Progenitor cell of endocrine pancreas (in vitro differentiated cells): ENCODE measurements at places on chromosomes 7 and 10. TPM values are rescaled to one million over a fixed set of nuclear protein-coding genes. Genes with fewer than 3 reads are reported as not detected.

The LBX1 gene
- not detected in 2 replicates for total RNA-seq

GRCh38 chr10:128825626-128826025, 641.4 kb upstream of the MGMT start:
- H3K27ac ChIP-seq: no peak overlapping the region
- no peak for DNase-seq
- H3K4me3 ChIP-seq: no peak overlapping the region
- H3K27me3 ChIP-seq: peaks cover 34% of the 10 kb centered on the region
- no peaks in the 10 kb centered on the region for H3K4me1 ChIP-seq

DNA sequence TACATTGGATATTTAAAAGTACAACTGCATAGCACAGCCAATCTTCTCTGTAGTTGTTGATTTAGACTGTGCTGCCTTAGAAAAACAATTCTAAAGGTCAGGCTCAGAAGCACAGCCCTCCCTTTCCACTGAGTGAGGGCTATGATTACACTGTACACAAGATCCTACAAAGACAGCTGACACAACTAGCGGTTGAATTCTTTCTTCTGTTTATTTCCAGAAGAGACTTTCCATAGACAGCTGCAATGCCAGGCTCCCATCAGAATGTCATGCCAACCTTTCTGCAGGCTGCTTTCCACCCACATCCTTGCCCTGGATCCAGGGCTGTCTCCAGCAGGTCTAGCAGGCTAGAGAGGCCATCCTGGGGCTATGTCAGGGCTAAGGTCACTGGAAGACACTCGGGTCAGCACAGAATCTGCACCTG, 39.3 kb downstream of the FAM13C start:
- H3K27ac ChIP-seq: no peak overlapping the region
- H3K36me3 ChIP-seq: peaks cover 4% of the 10 kb centered on the region
- no peak for DNase-seq
- peaks cover 13% of the 10 kb centered on the region for H3K4me1 ChIP-seq

- no peak overlapping the region for H3K27ac ChIP-seq
- no peak overlapping the region for H3K4me3 ChIP-seq
- H3K27me3 ChIP-seq: peaks cover 17% of the 10 kb centered on the region
- no peaks in the 10 kb centered on the region for H3K36me3 ChIP-seq
- peaks cover 4% of the 10 kb centered on the region for H3K4me1 ChIP-seq
- DNase-seq: no peak
Observed at GRCh38 chr10:130128922-130129321, 7.3 kb upstream of the GLRX3 start.

GRCh38 chr10:70274643-70275042, 9.2 kb downstream of the NPFFR1 start:
- peaks cover under 1% of the 10 kb centered on the region for H3K27me3 ChIP-seq
- no peak overlapping the region for H3K27ac ChIP-seq
- no peaks in the 10 kb centered on the region for H3K4me1 ChIP-seq
- no peaks in the 10 kb centered on the region for H3K36me3 ChIP-seq
- DNase-seq: no peak
